ENCODE measurements at places on chromosomes 1 and 21.
A peak's percentile ranks its signal among the peaks of the same experiment; 100 is the strongest.

DNA sequence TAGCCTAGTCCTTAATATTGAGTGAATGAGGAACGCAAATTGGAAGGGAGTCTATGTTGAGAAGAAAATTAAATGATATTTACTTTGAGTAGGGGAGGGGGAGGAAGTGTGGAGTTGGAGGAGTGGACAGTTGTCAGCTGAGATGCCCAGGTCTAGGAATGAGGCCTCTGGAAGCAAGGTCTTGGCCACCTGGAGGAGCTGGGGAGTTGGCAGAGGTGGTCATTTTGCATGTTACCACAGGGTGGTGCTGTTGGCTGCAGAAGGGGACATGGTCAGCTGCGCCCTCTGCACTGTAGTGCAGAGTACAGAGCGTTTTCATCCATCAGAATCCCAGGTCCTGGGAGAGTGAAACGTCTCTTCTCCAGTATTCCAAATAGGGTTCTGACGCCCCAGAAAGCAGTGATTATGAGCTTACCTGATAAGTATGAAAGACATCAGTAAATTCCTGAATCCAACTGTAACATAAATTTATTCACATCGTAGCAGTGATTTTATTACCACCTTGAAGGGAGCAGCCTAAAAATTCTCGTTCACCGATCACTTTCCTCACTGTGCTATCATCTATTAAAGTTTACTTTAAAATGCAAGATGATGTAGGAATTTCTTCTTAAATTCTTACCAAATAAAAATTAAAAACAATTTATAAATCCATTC is 13.8 kb downstream of the PARK7 start:
- DNase-seq = peak; percentile 61

DNA sequence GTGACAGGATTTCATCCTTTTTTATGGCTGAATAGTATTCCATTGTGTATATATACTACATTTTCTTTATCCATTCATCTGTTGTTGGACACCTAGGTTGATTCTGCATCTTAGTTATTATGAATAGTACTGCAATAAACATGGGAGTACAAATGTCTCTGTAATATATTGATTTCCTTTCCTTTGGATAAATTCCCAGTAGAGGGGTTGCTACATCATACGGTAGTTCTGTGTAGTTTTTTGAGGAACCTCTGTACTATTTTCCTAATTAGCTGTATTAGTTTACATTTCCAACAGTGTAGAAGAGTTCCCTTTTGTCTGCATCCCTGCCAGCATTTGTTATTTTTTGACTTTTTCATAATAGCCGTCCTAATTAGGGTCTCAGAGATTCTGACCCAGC is 201.3 kb downstream of the GIPC2 start:
- no peak for DNase-seq

DNA sequence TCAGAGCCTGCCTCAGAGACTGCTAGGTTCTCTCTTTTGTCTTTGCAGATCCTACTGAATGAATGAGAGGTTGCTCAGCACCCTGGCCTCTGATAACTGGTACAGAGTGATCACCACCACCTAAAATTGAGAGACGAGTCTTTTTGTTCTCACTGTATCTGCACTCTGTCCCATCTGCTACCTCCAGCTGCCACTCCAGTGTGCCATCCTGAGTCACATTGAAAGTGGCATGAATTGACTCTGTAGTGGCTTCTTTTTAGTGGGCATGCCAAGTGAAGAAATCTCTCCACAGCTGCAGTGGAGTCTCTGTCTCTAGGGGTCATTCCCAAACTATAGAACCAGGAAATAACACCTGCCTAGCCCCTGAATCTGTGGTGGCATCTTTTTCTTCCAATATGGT is 14.7 kb downstream of the CAMK1G start:
- DNase-seq = no peak

GRCh38 chr1:160161965-160162705 is 10.7 kb downstream of the ATP1A4 start:
- DNase-seq = no peak

All from activated T-cell treated with anti-CD3 and anti-CD28 coated beads, Interleukin-2, amount 50 U/mL, for 48 hours (primary cell).